Substantia nigra (tissue), 51 donors: ENCODE measurements at places on chromosomes 13 and 19.
A peak's percentile ranks its signal among the peaks of the same experiment; 100 is the strongest.

GRCh38 chr19:55116232-55116858, 1.1 kb downstream of the PPP1R12C start:
- DNase-seq, result peak; percentile 79

- DNase-seq, result no peak
Observed at GRCh38 chr19:39544911-39545310, 5.0 kb upstream of the EID2 start.

DNA sequence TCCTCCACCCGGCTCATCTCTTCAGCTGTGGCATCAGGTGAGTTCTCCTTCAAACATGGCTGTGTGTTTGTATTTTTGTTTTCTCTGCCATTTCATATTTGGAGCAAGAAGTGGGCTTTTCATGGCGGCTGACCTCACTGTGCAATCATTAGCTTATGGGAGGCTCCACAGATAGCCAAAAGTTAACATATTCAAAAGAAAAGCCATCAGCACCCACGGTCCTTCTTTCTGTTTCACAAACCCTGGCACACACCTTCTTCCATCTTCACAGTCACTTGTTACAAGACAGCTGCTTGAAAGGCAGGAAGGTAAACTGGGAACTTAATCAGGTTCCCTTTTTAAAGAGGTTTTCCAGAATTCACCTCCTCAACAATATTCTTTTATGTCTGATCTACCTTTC, 69.3 kb upstream of the ATP12A start:
- no peak for DNase-seq

DNA sequence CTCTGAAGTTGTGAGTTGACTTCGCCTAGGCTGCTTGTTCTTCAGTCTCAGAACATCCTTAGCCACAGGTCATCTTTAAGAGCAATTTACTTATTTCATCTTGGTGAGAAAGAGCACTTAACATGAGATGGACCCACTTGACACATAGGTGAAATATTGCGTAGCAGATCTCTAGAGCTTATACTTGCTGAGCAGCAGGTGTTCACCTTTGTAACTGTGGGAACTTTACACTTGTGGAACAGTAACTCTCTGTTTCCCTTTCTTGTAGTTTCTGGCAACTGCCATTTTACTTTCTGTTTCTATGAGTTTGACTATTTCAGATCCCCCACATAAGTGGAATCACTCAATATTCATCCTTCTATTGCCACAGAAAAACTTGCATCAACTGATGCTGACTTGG, 95.7 kb downstream of the SLC10A2 start:
- DNase-seq, result no peak

DNA sequence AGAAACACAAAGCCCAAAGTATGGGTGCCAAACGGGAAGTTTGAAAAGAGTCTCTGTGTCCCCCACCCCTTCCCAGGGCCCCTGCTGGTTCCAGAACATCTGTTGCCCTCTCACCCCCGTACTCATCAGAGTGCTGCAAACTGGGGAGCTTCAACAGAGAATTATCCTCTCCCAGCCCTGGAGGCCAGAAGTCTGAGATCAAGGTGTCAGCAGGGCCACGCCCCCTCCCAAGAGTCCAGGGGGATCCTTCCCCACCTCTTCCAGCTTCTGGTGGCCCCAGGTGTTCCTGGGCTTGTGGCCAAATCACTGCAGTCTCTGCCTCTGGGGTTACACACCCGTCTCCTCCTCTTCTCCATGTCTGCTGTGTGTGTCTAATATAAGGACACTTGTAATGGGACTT, 183.4 kb downstream of the PTPRS start:
- no peak for DNase-seq

- no peak for DNase-seq
Observed at GRCh38 chr13:107216046-107216755, 648.3 kb upstream of the ARGLU1 start.

- no peak for DNase-seq
Observed at GRCh38 chr19:55099557-55100506, 17.6 kb downstream of the PPP1R12C start.

- DNase-seq, result peak; percentile 40
Observed at GRCh38 chr19:38831142-38831605, 420 bp downstream of the ECH1 start.
